ENCODE measurements at places on chromosomes 16 and 17.

DNA sequence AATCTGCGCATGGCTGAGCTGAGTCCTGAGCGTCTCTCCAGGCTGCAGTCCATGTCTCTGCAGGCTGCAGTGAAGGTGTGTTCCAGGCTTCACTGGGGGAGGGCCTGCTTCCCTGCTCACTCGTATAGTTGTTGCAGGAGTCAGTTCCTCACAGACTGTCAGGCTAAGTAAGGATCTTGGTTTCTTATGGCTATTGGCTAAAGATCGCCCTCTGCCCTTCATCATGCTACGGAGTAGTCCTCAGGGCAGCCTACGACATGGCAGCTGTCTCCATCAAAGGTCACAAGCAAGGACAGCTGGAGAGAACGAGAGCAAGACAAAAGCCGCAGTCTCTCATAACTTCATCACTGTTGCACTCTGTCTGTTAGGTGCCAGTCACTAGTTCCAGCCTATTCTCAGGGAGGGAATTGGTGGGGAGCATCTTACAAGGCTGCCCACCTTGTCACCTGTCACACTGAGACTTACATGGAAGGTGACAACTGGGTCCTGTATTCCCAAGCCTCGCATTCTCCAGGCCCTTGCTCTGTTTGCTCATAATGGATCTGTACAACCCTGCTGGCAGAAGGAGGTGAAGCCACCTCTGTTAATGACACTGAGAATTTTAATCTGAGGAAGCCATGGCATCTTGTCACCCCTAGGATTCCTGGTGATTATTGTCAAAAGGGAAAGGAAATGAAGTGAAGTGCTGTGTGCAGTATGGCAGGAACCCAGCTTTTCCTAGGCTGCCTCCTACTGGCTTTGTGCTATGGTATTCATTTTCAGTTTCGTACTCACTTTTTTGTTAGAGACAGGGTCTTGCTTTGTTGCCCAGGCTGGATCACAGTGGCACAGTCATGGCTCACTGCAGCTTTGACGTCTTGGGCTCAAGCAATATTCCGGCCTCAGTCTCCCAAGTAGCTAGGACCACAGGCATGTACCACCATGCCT is 43.4 kb downstream of the MFSD11 start:
- DNase-seq, result no peak

DNA sequence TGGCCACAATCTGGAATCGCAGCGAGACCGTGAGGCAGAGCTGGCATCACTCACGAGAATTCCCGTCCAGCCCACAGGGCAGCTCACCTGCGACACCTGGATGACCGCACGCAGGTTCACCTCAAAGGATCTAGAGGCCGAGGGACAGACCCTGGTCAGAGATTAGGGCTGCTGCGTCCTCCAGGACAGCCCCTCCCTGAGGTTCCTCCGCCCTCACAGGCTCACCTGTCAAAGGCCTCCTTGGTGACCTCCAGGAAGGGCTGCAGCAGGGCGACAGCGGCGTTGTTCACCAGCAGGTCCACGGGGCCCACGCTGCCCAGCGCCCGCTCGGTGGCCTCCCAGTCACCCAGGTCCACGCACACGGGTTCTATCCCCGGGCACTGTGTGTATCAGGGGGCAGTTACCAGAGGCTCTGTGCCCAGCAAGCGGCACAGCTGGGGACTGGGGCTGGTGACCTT is 834 bp downstream of the DCXR start:
- no peak for DNase-seq

GRCh38 chr17:31397256-31397939 is 5.9 kb downstream of the RAB11FIP4 start:
- DNase-seq, result no peak

DNA sequence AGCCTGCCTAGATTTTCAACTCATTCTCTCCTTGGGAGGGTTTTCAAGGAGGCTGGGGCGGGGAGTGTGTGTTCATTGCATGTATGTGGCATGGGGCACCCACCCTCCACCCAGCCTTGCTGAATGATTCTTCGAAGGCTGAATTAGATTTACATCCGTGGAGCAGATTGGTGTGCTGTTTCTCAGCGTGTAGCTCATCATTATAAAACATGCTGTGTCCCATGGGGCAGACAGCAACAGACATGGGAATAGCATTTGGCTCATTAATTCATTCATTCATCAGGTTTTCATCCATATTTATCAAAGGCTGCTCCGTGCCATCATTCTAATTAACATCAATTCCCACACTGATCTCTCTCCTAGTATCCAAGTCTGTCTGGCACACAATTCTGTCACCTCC is 10.6 kb upstream of the CD300A start:
- DNase-seq, result no peak

DNA sequence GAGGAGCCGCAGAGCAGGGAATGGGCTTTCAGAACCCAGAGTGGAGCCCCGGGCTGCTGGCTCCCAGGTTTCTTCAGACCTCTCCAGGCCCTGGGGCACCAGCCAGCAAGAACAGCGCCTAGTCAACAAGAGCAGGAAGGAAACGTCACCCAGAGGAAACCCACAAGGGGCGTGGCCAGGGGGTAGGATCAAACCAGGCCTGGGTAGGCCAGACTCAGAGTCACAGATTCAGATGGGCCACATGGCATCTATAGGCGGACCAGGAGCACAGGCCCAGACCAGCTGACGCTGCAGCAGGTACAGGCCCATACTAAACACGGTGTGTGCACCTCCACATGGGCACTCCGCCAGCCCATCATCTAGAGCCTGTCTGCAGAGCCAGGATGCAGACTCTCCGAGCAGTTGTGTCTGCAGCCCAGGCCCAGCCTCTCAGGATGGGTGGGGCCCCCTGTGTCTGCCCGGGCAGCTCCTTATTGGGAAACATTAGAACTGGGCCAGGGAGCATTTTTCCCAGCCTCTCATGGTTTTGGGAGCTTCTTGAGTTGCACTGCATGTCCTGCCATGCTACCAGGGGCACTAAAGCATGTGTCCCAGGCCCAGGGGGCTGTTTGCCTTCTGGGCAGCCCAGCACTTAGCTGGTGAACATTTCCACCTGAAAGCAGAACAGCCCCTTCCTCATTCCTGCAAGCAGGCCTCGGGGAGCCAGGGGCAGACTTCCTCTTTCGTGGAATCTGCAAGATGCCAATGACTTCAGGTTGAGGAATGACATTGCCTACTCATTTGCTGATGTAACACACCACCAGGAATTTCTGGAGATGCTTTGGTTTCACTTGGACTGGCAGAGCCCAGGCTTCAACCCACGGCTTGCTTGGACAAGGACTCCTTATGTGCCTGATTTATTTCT is at the start of gene NLRP1:
NLRP1 (minus strand) TSS at position 127 of the 904 bp plus-strand sequence. CDS start 552 bp downstream, outside the sequence.
- no peak for DNase-seq

DNA sequence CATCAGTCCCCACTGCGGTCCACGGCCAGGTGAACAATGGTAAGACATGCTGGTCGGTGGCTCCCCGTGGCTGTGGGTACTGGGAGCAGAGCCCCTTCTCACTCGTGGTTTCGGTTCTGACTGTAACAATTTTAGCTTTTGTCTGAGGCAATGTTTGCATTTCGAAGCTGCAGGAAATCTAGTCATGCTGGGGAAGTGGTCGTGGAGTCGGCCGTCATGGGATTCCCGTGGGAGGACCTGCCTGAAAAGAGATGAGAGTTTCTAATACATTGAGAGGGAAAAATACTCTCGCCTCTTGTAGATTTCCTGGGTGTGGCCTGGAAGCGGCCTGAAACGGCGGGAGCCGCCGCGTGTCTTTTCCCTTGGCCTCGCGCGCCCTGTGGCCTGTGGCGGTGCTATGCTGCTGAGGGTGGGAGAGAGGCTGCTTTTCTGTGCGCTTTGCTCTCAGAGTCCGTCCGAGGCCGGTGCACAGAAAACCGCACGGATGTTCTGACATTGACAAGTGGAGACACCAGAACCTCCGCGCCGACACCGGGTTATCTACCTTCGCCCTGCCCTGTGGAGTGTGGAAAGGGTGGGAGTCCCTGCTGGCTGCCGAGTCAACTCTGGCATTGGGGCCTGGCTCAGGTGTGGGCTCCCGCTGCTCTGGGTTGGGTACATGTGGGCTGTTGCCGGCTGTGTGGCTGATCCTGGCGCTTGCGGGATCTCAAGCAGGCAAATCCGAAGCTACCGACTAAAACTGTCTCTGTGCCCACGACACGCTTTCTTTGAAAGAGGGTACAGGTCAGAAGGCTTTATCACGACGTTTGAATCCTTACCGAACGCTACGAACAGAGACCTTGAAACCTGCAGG is 60.8 kb downstream of the WDR45B start:
- DNase-seq, result no peak

DNA sequence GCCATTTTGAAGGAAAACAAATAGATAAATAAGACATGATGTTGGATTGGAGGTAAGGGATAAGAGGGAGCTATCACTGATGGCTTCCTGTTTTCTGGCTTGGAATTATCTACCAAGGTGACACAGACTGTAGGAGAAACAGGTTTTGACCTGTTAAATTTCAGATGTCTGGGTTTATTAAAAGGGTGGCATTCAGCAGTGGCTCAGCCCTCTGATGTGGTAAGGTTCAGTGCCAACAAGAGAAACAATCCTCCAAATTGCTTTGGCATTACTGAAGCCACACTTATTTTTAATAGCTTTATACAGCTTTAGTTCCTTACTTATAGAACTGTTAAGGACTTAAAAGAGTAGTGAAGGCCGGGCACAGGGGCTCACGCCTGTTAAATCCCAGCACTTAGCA is 37.0 kb upstream of the AKAP1 start:
- no peak for DNase-seq

DNA sequence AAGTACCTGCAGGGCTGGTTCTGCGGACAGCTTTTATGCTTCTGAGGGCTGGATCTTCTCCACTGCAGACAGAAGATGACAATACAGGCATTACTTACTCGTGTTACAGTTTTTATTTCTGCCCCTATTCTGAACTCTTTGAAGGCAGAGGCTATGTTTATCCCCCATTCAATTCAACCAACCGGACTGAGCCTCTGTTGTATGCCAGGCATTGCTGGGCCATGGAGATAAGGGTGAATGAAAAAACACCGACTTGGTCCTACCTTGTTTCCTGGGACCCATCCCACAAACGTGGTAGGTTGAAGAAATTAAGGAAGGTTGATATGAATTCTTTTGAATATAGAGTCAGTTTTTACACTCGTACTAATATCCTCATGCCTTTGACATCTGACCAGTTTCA is 10.0 kb upstream of the HP start:
- DNase-seq, result no peak

DNA sequence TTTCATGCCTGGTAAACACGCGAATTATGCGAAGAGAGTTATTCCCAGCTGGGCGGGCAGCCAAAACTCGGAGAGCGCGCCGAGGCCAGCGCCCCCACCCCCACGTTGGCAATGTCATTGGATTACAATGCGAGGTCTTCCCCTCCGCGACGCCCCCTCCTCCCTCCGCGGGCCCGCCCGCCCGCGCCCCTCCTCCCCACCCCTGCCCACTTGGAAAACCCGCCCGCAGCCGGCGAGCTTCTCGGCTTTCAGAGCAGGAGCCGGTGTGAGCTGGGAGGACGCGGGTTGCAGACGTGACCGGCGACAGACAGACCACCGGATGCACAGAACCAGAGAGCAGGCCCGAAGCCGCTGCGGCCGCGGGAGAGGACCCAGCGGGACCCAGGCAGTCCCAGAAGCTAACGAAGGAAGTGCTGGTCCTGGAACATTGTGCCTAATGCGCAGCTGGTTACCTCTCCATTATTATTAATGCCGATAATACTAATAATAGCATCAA is 4.0 kb downstream of the NOG start:
- no peak for DNase-seq

DNA sequence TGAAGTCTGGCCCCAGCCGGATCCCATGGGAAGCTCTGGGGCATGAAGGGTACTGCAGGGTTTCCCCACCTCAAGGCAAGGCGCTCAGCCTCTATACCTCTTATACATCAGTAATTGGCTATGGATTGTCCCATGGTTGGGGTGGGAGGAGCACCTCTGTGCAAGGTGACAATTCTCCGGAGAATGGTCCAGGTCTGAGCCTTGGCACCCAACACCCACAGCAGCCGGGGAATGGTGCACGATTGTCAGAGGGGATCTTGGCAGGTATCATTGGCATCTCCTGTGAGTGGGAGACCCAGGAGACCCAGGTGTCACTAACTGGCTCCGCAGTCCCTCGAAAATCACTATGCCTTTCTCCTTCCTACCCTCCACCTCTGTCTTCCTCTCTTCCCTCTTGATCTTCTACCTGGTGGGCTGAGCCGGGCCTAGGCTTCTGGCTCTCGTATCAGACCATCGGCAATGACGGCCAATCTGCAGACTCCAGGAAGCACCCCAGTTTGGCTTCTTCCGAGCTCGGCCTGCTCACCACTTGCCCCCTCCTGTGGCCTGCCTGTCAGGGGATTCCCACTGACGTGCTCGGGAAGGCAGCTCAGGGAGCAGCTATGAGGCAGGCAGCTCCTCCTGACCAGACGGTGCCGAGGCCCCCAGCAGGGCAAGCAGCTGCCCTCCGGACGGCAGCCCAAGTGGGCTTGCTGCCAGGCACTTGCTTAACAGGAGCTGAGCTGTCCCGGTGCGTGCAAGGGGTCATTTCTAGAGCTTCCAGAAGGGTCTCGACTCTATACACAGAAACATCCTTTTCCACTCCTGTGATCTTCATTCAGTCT is 10.0 kb upstream of the CALB2 start:
- no peak for DNase-seq

GRCh38 chr16:27685807-27686206 is 135.9 kb downstream of the KATNIP start:
- DNase-seq, result no peak

GRCh38 chr16:66228792-66229191 is 137.7 kb upstream of the CDH5 start:
- DNase-seq, result no peak

DNA sequence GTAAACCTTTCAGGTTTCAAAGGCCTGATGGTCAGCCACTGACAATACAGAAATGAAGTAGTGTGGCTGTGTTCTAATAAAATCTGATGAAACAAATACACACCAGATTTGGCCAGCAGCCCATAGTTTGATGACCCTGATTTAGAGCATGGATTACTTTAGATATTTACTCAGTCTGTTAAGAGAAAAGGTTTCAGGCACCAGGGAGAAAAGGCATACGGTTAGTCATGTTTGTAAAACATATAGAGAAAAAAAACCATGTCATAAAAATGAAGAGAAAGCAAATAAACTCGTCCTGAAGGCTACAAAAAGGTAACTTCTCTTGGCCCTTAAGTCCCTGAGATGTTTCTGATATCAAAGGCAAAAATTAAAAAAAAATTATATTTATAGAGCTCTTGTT is 112.1 kb downstream of the ADAMTS18 start:
- peak; percentile 28 for DNase-seq

GRCh38 chr17:63041251-63041650 is 75.2 kb downstream of the TANC2 start:
- peak; percentile 53 for DNase-seq

DNA sequence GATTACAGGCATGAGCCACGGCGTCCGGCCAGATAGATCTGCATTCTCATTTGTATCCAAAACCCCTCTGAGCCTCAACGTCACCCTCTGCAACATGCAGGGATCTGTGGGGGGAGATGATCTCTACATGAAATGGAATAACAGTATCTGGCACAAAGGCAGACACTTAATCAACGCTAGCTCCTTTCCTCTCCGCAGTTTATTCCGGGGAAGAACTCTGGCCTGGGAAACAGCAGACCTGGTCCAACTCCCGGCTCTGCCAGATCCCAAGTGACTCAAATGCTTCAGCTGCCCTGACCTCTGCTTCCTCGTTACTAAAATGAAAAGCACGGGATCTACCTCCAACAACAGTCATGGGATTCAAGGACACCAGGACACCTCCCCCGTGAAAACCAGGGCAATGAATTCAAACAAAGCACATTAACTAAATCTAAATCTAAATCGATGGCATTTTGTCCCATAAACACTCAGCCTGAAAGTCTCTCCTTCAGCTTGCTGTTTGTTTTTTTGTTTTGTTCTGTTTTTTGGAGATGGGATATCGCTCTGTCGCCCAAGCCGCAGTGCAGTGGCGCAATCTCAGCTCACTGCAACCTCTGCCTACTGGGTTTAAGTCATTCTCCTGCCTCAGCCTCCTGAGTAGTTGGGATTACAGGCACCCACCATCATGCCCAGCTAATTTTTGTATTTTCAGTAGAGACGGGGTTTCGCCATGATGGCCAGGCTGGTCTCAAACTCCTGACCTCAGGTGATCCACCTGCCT is 78.2 kb downstream of the NXN start:
- no peak for DNase-seq
